Natural killer cell treated with Interleukin-12 subunit alpha and Interleukin-12 subunit beta and Interleukin-15 and Interleukin-18, amount 100 ng/mL, for 72 hours (primary cell): ENCODE measurements at places on chromosomes 2 and 18. TPM values are rescaled to one million over a fixed set of nuclear protein-coding genes. Genes with fewer than 3 reads are reported as not detected.

PREB gene
- total RNA-seq = 91.6 TPM

GRCh38 chr18:34352385-34353163 is 127.9 kb upstream of the NOL4 start:
- no peak for DNase-seq

GRCh38 chr2:222264791-222265320 is 33.9 kb downstream of the PAX3 start:
- DNase-seq = no peak

DNA sequence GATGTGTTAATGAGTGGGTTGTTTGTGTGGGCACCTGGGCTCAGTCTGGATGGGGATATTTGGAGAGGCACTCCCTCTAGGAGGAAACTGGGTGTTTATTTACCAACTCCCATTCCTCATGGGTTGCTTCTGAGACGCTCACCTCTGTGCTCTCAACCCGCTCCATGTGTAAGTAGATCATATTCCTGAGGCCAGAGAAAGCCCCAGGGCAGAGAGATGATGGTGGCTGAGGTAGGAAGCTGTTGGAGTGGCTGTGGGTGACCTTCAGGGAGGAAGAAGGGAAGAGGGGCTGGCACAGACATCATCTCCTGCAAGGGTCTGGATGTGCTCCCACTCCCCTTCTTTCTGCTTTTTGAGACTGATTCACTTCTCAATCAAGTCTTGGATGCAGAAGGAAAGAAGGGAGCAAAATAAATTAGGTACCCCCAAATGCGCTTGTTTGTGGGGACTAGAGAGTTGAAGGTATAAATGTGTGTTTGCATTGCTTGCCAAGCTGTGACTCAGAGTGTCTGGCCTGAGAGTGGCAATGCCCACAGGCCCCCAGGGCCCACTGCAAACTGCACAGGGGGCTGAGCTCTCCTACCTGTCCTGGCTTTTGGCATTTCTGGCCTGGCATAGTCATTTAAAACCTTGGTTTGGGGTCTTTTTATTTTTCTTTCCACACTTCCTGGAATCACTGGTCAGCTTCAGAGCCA is 57.2 kb upstream of the TNP1 start:
- DNase-seq = no peak
